GM18507 (cell line): ENCODE measurements at places on chromosomes 2 and 18.

GRCh38 chr18:10727477-10727876, 201.7 kb downstream of the NAPG start:
- DNase-seq = no peak

DNA sequence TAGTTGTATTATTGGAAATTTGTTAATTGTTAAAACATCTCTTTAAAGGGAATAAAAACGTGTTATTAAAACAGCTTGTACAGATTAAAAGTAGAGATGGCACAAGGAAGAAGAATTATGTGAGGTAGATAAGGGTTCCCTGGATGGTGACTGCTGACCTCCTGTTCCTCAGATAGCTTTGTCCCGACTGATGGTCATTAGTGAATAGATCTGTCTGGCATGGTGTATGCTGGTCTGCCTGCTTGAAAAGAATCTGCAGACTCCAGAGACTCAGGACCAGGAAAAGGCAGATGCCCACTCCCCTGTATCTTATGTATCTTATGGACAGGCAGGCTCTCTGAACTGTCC, 5.6 kb upstream of the FARP2 start:
- DNase-seq = no peak

- DNase-seq = no peak
These were observed 9.2 kb upstream of the SULT1C2 start for GRCh38 chr2:108279468-108279867.

GRCh38 chr2:73925853-73926492, 707 bp upstream of the DGUOK start:
- DNase-seq = no peak

DNA sequence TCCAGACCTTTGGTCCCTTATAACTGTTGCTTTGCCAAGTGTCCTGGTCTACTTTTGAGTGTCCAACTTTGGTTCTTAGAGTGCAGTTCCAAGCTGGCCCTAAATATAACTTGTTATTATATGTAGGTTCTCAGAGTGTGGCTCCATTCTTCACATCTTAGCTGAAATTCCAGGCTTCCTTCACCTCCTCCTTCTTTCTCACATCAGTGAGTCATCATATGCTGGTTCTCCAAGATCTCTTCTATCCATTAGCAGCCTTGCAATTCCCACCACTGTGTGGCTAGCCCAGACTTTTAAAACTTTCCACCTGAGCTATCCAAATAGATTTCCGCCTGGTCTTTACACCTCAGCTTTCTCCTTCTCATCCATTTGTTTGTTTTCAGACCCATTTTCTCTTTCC, 12.6 kb upstream of the CXCR4 start:
- no peak for DNase-seq

GRCh38 chr2:27074738-27075565, 3.5 kb upstream of the EMILIN1 start:
- DNase-seq = no peak

DNA sequence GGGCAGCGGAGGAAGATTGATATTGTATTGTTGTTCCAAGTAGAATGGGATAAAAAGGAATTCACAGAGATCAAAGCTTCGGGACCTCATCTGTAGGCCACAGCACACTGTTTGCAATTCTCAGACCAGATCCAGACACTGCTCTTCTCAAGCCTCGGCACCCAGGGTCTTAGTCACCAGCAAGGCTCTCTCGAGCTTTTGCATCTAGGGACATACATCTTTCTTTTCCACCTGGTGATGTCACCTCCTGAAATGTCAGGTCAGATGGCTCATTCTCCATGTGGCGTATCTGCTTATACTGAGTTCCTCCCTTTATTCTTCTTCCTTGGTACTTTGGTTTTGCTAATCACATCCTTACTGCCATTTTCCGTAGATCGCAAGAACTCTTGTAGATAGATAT, 42.9 kb upstream of the SNTG2 start:
- no peak for DNase-seq

GRCh38 chr18:58793361-58793760, 71.3 kb upstream of the ZNF532 start:
- DNase-seq = no peak

GRCh38 chr2:172348555-172349288, 78.7 kb upstream of the ITGA6 start:
- no peak for DNase-seq

- no peak for DNase-seq
These were observed 56.0 kb downstream of the LBH start for GRCh38 chr2:30287190-30287840.

DNA sequence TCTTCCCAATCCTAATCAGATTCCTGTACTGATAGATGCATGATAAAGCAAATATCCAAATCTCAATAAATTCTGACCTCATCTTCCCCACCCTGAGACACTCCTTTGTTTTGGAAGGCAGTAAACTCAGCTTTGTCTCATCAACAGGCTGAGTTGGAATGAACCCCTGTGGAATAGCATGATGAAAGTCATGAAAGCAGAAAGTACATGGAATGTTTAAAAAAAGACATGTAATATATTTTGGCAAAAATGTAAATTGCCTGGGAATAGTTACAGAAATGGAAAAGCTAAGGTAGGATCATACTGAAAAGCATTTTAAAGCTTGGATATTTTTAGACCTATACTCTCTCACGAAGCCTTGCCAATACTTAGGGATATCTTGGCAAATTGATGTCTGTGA, 468.7 kb upstream of the CDH7 start:
- DNase-seq = no peak

DNA sequence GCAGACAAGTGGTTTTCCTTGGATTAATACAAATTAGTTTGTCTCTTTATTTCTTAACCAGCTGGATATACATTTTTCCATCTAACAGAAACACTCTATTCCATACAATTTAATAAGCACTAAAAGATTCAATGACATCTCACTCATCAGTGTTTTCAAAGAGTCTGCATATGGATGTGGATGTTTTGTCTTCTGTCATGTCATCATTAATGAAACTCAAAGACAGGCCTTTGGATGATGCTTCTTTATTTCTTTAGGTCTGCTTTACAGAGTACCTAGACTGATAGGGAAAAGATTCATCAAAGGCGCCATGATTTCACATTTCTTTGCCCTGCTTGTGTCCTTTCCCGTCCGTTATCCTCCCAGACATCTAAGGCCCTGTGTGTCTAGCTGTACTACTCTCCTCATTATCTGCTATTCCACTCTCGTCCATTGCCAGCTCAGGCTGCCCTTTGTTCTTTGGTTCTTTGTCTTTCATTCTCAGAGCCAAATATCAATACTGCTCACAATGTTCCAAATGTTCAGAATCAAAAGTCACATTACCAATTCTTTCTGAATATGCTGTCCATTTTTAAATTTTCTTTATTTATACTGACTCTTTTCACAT, 232.3 kb upstream of the CHAC2 start:
- DNase-seq = no peak

DNA sequence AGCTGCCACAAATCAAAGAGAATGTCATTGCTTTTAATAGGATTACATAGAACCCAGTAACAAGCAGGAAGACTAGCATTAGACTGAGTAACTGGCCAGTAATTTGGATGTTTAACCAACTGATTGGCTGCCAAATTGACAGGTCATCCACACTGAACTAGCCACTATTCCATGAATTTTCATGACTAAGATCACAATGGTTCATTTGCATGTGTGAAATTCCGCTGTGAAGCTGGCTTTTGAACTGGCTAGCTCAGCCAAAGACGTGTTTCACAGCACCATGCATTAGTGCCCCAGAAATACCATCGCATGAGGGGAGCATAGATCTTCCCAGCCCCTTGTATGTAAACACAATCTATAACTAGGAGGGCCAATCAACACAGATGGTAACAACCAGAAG, 649.8 kb downstream of the ARHGAP15 start:
- no peak for DNase-seq

DNA sequence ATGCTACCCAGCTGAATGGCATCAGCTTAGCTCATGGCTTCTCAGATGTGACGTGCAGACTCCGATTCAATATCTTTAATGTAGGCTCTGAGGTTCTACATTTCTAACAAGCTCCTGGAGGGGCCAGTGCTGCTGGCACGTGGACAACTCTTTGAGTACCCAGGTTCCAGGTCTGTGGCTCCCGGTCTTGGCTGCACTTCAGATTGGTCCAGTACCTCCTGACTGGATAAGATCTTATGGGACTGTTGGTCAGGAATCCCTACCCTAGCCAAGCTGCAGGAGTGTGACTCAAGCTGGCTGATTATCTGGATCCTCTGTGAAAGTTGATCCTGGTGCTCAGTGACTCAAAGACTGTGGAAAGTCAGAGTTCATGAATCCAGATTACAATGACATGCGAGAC, 222.1 kb downstream of the ANKRD30B start:
- DNase-seq = no peak

DNA sequence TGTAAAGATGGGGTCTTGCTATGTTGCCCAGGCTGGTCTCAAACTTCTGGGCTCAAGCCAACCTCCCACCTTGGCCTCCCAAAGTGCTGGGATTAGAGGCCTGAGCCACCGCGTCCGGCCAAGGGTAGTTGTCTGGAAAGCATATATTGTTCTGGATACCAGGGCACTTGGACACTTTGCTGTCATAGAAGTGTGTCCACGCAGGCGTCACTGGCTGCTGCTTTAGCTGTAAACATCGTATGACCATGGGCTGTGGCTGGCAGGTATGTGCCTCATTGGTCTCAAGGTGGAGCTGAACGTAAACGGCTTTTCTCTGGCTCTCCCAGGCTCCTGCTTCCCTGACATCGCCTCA, 3.2 kb upstream of the GPR35 start:
- DNase-seq = no peak
